ENCODE measurements at places on chromosomes 2 and 18.

DNA sequence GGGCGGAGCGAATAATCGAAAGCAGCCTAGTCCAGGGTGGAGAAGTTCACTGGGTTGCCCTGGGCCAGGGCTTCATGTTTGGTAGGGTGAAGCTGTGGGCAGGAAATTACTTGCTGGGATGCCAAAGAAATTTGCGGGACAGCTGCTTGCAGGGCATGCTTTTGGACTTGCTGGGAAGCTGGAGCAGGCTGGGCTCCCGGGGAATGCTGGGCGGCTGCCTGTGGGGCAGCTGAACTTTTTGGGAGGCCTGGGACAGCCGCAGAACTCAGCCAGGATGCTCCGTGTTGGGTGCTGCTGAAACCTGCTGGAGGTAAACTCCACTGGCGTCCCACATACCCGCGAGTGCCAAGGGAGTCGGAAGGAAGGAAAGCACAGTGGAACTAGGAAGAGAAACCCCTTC, 31.9 kb downstream of the ASB1 start:
- no peak for DNase-seq

GRCh38 chr18:73381699-73382036, 513.9 kb upstream of the NETO1 start:
- DNase-seq = no peak

DNA sequence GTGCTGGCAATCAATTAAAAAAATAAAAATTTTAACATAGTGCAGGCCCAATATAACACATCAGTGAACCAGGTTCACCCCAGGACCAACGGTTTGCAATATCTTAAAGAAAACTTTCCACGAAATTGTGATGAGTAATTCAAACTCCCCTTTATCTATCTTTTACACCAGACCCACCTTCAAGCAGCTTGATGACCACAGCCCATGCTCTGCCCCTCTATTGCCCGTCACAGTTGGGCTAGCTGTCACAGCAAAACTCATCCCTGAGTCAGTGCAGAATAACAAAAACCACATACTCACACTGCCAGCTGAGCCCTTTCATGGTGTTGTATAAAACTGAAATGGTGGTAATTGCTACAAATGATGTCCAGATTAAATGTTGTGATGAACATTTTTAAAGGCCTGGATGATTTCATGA, 112.5 kb upstream of the CREB1 start:
- DNase-seq = no peak

DNA sequence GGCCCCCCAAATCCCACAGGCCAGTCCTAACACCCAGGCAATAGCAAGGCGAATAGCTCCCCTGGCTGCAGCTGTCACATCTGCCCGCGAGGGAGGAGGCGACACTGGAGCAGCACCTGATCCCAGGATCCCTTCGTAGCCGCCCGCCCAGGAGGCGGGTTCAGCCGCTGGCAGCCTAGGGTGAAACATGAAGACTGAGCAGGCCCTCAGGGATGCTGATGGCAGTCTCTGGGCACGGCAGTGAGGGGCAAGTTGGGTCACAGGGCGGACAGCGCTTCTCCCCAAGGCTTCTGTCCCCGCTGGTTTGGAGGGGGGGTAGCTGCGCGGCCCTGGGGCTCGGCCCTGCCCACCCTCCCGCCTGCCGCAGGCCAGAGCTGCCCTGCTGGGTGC, 1.9 kb downstream of the DNMT3A start:
- no peak for DNase-seq

DNA sequence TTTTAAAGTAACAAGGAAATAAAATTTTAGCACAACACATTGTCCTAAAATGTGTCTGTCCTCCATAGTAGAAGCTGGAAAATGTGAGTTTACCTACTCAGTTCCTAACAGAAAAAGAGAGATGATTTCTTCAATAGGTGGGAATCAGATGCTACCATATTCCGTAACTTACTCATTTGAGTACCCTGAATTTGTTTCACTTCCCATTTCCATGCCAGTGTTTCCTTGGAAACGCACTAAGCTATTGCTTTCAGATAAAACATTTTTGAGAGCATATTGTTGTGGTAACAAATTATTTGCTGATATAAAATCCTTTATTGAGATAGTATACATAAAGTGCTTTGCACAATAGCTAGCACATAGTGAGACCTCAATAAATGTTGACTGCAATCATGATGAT, 137.5 kb upstream of the BARD1 start:
- no peak for DNase-seq
